Activated T-helper 17 cell treated with anti-CD3 and anti-CD28 coated beads, Interleukin-2, amount 50 U/mL, for 72 hours (primary cell): ENCODE measurements at places on chromosomes 2 and 18. TPM values are rescaled to one million over a fixed set of nuclear protein-coding genes. Genes with fewer than 3 reads are reported as not detected.

DNA sequence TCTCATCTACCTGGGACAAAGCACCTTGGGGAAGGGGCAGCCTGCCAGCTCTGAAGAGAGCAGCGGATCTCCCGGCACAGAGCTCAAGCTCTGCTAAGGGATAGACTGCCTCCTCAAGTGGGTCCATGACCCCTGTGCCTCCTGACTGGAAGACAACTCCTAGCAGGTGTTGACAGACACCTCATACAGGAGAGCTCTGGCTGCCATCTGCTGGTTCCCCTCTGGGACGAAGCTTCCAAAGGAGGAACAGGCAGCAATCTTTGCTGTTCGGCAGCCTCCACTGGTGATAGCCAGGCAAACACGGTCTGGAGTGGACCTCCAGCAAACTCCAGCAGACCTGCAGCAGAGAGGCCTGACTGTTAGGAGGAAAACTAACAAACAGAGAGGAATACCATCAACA is 549.9 kb upstream of the LRATD1 start:
- ATAC-seq: no peak

NDC80 gene
- 64.4 TPM for total RNA-seq

- ATAC-seq: no peak
Measured at GRCh38 chr18:44700652-44701051, 20.0 kb downstream of the SETBP1 start.

DNA sequence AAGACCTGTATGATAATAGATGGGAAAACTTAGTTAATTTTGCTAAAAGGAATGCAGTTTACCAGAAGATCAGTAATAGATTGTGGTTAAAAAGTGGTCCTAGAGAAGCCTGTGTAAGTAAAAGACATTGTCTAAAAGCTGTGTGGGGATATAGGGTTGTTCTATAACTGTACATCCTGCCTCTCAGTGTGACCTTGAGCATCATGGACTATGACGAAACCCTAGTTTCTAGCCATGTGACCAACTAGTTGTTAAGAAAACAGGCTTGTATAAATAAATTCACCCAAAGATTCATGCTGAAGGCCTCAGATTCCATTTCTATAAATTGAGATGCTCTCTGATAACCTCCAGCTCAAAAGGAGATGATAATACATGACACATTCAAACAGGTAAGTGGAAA is 160.7 kb downstream of the IKZF2 start:
- ATAC-seq: no peak

- no peak for ATAC-seq
Measured at GRCh38 chr2:13698847-13699246, 933.7 kb upstream of the LRATD1 start.

GRCh38 chr18:70985948-70986347 is 697.1 kb downstream of the SOCS6 start:
- no peak for ATAC-seq

DNA sequence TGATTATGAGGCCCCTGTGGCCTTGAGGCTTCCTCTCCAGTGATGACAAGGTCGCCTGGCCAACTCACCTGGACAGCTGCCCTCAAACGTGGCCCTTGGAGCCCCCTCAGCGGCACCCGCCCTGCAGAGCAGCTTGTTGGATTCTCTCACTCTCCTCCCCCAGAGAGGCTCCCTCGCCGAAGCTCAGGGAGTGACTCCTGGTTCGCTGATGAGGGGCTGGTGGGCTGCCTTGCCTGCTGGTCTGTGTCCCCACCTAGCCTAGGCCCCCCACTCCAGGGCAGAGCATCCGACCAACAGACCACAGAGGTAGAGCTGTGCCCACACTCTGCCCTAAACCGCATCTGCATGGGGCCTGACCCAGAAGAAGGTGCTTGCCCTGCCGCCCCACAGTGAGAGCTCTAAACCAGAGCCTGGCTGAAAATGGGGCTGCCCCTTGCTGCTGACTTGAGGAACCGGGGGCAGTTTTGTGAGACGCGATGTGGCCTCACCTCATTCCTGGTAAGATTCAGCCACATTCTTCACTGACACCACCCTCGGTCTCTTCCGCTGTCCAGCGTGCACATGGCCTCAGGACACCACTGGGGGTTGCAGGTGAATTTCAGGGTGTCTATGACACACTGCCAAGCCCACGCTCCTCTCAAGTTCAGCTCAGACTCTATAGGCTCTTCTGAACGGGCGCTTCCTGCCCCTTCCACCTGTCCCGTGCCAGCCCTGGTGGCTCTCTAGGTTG is 131.6 kb downstream of the CABLES1 start:
- ATAC-seq: peak; percentile 62

CTDP1 gene
- 48.5 TPM for total RNA-seq

PCARE gene
- total RNA-seq: not detected

DNA sequence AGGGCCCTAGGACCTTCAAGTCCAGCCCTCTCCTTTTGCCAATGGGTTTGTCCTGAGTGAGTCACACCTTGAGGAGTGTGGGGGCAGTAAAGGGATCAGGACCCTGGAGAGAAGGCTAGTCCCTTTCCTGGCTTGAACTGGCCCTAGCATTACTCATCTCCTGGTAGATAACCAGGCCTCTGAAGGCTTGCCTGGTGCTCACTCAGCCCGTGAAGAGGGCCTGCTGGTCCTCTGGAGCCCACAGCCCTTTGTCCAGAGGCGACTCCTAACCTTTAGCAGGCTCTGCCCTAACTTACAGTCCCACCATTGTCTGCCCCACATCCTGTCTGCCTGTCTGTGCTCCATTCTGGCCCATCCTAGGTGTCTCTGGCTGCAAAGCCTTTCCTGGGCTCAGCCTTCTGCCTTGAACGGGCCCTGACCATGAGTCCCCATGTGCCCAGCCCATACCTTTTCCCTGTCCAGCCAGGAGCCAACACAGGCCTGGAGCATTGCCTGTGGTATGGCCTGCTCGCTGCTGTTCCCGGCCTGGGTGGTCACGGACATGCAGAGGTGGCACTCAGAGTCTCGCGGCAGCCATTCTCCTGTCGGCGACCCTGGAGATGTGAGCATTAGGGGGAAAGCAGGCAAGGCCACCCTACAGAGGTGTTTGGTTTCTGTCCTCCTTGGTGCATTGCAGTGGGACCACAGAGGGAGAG is 5.0 kb downstream of the SFTPB start:
- no peak for ATAC-seq

OR6B2 gene
- total RNA-seq: not detected

DNA sequence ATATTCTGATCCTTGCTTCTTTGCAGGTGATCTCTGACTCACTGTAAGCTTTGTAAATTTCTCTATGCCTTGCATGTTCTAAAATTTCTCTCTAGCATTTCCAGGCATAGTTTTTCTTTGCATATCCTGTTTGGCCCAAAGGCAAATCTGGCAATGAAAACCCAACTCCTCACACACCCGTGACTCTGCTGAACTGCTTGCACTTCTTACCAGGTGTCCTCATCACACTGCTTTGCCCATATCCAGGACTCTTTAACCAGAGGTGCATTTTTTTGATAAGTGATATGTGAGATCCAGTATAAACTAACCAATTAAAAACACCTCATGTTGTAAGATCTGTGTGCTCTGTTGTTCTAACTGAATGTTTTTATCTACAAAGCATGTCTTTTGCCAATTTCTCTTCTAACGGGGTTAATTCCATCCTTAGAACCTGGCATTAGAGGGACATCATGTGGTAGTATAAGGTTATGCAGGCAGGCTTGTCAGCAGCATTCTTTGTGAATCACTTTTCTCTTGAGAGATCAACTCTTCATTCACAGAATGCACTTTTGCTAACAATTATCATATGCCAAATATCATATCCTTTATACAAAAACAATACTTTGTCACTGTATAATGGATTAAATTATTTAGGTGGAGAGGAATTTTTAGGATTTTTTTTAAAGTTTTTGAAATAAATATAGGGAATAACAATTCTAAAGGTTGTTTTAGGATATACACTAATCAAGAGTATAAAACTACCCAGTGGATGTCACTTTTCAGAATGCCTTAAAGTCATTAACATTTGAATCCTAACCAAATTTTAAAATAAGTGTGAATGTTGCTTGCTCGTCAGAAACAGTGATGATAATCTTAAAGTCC is 20.8 kb upstream of the TMX3 start:
- peak; percentile 52 for ATAC-seq

STAT4 gene
- 51.7 TPM for total RNA-seq

MYO1B gene
- total RNA-seq: 28.5 TPM

DNA sequence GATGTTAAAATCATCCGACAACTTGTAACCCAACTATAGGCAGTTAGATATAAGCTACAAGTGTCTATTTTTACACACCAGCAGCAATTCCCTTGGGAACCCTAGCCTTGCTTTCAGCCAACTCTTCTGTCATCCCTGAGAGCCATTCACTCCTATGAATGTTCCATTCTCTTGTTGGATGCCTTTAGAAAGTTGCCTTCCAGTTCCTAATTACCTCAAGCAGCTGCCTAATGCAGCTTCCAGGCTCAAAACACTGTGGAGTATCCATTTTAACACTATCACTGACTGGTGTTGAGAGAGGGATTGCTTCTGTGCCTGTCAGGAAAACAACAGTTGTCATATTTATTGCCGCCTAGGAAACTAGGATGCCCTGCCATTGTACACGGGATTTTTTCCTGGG is 402.0 kb upstream of the ACVR2A start:
- no peak for ATAC-seq

DNA sequence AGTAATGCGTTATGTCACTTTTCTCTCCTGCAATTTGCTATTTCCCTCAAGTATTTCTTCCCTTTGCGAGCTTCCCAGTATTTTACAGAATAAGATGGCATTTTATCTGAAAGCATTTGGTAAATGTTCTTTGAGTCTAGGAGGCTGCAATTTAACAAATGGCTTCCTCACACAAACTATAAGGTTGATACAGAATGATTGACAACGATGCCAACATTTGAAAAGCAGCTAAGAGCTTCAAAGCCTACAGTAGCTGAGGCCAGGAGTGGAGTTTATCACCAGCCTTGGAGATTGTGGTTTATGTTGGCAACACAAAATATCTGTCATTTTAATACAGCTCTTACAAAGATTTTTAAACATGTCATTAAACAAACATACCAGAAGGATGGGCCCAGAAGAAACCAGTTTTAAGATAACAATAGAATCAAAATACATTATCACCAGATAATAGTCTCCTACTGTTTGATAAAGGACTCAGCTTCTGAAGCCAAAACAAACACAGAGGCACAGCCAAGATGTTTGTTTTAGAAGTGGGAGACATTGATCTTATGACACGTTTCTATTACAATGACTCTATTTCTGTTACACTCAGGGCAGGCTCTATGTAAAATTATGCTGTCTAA is 711.4 kb upstream of the ACVR2A start:
- no peak for ATAC-seq

- peak; percentile 46 for ATAC-seq
Measured at GRCh38 chr2:178280244-178280852, 86.0 kb downstream of the OSBPL6 start.

- ATAC-seq: peak; percentile 37
Measured at GRCh38 chr18:23619388-23619881, 33.1 kb upstream of the NPC1 start.

GRCh38 chr2:193349642-193350041 is 1154.9 kb upstream of the TMEFF2 start:
- peak; percentile 21 for ATAC-seq

DIPK1C gene
- not detected for total RNA-seq

SERPINB11 gene
- not detected for total RNA-seq

DNA sequence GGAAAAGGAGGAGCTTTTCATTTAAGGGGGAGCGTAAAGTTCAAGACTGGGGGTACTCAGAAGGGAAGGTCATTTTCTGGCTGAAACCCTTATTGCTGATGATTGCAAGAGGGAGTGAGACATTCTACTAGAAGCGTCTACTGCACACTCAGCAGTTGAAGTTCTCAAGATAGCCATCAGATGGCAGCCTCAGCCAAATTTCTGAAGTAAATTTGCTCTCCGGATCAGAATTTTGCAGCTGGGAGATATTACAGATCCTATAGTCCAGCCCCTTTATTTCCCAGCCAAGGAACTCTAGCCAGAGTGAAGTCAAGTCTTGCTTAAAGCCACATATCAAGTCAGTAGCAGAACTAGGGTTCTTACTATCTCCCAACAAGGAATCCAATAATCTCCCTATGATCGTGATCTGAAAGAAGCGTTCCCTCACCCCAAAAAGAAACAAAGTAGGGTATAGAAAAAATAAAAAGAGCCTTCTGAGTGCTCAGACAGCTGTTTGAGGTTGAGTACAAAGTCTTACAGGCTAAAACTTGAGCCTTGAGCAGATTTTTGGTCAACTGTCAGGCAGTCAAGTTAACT is 24.0 kb downstream of the RAX start:
- ATAC-seq: no peak

SGO2 gene
- 67.7 TPM for total RNA-seq

DSC3 gene
- not detected for total RNA-seq

- ATAC-seq: peak; percentile 15
Measured at GRCh38 chr2:457262-457661, 169.4 kb upstream of the ALKAL2 start.

- ATAC-seq: no peak
Measured at GRCh38 chr2:199128476-199129229, 329.1 kb downstream of the SATB2 start.

DNA sequence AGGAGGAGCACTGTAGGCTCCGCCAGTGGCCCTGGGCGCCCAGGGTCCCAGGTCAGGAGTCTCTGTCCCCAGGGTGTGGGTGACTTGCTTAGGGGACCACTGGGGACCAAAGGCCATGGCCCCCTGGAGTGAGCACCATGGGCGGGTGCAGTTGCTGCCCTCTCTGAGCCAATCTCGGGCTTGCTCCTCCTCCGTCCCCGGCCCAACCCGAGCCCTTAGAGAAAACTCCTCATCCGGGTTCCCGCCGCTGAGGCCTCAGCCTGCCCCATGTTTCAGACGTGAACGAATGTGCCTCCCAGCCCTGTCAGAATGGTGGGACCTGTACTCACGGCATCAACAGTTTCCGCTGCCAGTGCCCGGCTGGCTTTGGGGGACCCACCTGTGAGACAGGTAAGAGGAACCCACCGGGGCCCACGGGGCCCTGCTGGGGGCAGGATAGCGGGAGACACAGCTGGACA is 38.6 kb downstream of the SNED1 start:
- peak; percentile 59 for ATAC-seq

EPB41L3 gene
- 0.13 TPM for total RNA-seq

- ATAC-seq: no peak
Measured at GRCh38 chr18:8721716-8722115, 16.4 kb downstream of the MTCL1 start.
